AG08396 (cell line): ENCODE measurements at places on chromosomes 5 and 9.

DNA sequence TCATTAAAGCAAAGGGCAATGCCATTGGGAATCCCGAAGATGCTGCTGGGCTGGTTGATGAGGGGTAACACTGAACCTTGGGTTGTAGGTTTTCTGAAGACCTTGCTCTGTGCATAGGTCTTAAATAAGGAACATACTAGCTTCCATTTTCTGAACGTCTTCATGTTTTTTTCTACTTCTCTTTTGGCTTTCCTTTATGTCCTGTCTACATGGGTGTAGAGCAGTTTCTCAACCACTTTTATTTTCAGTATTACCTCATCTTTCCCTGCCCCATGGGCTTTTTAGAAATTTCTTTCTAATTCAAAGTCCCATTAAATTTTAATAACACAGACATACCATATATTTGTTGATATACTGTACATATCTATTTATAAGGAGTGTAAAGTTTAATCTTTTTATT lies at the start of gene IFNA14:
Gene IFNA14 (minus strand): TSS at position 95 of the 400 bp plus-strand sequence. CDS start 70 bp downstream, at position 25.
- no peak for DNase-seq

DNA sequence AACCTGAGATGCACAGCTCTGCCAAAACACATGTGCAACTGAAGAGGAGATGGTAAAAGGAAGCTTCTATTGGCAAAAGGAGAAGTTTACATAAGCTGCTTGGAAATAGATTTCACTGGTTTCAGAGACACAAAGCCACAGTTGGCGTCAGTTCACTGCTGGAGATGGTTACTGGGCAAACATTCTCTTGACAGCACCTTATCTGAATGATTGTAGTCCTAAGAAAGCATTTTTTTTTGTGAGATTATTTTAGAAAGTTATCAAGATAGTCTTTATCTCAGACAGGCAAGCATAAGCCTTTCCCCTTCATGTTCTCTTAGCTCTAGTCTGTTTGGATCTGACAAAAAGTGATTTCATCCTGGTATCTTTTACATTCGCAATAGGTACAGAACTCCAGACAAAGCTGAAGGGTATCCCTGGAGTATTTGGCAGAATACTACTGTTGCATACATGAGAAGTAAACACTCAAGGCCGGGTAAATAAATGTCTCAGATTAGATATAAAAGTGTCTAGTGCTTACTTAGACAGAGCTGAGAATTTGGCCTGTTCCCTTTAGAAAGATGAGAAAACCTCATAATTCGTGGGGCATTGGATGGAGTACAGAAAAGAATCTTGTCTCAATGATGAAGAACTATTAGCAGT lies 1668.0 kb upstream of the NUDT12 start:
- no peak for DNase-seq

GRCh38 chr9:5586391-5586802 lies 42.5 kb upstream of the RIC1 start:
- DNase-seq, result peak; percentile 10

DNA sequence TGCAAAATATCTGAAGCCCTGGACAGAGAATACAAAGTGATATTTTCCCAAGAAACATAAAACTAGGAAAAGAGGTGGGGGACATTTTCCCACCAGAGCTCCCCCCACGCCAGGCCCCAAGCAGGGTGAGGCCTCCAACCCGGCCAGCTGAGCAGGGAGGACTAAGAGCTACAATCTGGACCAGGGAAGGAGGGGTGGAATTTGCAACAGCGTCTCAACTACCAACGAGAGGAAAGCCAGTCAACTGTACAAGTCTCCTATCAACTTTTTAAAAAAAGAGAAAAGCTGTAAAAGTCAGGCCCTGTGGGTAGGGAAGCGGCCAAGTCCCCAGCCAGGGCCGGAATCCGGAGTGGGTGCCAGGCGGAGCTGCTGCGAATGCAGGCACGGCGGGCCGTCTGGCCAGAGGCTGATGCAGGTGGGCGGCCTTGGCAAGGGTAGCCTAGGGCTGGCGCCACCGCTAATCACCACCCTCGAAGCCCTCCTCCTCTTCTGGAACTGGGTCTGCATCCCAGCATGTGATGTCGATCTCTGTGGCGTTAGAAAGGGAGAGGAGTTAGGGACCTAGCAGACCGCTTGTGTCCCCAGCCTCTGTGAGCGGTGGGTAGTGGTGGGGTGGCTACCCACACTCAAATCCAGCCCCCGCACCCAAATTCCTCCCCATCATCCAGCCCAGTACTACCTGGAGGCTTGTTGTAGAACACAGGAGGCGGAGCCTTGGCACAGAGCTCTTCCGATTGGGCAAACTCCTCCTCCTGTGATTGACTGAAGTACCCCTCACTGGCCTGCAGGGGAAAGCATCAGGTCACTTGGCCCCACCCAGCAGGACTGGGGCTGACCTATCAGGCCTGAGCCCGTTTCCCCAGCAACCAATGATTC lies 10.6 kb downstream of the PRR7 start:
- peak; percentile 98 for DNase-seq

DNA sequence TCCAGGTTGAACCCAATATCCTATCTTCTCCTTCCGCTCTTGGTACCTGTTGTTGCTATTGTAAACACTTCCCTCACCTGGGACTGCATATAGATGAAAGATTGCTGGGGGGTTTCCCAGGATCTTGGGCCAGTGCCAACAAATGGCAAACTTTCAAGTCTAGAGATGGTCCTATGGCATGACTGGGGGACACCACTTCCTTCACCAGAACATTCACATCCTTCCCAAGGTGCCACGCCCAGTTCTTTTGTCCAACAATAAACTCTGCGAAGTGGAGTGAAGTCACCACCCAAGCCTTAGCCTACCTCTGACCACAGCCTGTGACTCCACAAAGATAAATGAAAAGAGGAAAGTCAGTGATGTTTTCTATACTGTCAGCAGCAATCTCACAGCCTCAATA lies 34.4 kb downstream of the DOCK8 start:
- no peak for DNase-seq

DNA sequence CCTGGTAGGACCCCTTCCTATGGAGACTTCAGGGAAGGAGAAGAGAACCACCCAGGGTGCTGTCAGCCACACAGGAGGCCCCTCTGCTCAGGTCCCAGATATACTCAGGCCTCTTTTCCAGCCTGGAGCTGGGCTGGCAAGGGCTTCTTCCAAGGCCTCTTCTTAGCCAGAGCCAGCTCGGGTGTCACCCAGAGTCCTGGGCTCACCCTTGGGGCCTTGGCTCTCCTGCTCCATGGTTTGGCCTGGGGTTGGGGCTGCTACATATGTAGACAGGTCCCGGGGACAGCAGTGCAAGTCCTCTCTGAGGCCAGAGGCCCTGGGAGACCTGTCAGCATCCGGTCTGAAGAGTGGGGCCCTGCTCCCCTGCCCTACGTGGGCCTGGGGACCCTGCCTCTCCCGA lies 22.8 kb downstream of the PAEP start:
- no peak for DNase-seq

DNA sequence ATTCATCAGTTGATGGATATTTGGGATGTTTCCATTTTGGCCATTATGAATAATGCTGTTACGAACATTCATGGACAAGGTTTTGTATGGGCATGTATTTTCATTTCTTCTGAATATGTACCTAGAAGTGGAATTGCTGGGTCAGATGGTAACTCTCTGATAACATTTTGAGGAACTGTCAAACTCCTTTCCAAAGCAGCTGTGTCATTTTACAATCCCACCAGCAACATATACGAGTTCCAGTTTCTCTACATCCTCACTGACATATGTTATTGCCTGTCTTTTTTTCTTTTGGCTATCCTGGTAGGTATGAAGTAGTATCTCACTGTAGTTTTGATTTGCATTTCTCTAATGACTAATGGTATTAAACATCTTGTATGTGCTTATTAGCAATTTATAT lies 86.7 kb downstream of the PRKACG start:
- DNase-seq, result no peak

- no peak for DNase-seq
Observed at GRCh38 chr5:159972538-159973362, 36.2 kb upstream of the TTC1 start.

GRCh38 chr9:93184432-93185265 lies 710 bp downstream of the WNK2 start:
- DNase-seq, result peak; percentile 57

GRCh38 chr9:134624621-134625181 lies 16.9 kb upstream of the COL5A1 start:
- DNase-seq, result peak; percentile 90

- no peak for DNase-seq
Observed at GRCh38 chr9:29437526-29437925, 1864.2 kb upstream of the C9orf72 start.

DNA sequence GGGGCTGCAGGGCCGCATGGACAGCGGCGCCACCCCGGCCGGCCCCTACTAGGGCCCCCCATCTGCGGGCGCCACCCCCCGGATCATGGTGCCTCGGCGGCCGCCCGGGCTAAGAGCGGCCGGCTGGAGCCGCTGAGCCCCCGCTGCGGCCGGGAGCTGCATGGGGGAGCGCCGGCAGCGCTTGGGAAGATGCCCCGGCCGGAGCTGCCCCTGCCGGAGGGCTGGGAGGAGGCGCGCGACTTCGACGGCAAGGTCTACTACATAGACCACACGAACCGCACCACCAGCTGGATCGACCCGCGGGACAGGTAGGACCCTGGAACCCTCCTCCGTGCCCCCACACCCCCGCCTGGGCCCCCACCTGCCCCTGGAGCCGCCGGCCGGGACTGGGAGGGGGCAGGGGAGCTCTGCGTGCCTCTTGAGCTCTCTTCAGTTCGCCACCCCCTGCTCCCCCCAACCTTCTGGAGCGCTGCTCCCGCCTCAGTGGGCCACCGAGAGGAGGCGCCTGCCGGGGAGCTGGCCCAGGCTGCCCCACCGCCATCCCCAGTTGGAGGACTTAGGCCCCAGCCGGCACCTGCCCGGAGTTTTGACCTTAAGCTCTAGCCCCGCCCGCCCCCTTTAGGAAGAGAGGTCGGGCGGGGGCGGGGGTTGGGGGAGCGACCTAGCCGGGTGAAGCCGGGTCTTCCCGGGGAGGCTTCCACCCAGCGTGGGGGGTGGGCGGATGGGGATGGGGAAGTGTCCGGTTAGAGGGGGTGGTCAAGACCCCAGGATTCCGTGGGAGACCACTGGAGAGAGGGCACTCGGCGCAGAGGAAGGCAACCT lies 730 bp downstream of the WWC1 start:
- DNase-seq, result peak; percentile 59

DNA sequence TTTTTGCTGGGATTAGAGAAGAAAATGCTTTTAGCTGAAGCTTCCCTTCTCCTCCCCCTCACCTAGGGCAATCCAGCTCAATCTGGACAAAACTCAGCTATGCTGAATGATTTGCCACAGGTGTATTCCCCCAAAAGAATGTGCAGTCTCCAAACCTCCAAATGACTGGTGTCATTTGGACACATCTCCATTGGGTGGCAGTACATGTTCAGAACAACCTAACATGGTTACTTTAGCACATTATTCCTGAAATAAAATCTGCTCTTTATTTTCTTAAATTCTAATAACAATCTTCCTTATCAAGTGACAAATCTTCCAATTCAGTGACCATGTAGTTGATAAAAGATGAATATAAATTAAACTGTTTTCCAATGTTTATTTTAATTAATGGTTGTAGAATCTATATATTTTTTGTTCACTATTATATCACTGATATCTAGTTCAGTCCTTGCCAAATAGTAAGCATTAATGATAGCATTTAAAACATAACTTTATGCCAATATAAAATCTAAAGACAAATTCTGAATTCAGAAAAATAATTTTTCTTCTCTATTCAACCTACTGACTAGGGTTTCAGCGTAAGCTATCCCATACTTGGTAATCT lies 61.3 kb upstream of the MOCS2 start:
- DNase-seq, result peak; percentile 32

GRCh38 chr5:174046558-174046957 lies 1.1 kb downstream of the NSG2 start:
- DNase-seq, result no peak

GRCh38 chr5:173192561-173192960 lies 42.4 kb downstream of the NKX2-5 start:
- no peak for DNase-seq

DNA sequence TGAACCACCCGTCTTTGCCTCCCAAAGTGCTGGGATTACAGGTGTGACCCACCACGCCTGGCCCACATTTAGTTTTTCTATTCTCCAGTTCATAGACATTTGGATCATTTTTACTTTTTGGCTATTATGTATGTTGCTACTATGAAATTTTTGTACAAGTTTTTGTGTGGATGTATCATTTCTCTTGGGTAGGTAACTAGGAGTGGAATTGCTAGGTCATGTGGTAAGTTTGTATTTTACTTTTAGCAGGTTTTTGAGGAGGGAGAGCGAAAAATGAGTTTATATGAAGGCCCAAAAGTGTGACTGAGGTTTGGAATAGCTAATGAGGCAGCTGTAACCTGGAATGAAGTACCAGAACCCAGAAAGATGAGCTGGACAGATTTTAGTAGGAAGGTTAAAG lies 35.2 kb downstream of the ARHGAP26 start:
- no peak for DNase-seq

DNA sequence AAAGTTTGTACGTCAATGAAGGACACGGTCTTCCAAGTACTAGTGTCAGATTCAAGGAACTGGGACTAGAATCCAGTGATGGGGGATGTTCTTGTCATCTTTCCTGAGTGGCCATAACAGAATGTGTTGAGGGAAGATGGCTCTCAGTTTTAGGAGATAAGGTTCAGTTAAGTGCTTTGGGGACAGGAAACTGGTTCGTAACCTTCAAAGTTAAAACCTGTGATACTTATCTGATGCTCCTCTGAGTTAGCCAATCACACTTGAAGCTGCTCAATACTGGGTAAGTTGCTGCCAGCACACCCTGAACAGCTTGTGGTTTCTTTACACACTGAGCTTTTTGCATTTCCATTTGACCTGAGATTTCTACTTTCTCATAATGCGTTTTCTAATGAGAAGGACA lies 64.4 kb downstream of the PIK3R1 start:
- DNase-seq, result no peak

GRCh38 chr9:113150670-113151611 lies at the start of gene SLC31A2:
TSS of gene SLC31A2 (plus strand) at chr9:113151007. CDS start at chr9:113151075, 68 bp downstream.
- DNase-seq, result peak; percentile 95

- DNase-seq, result no peak
Observed at GRCh38 chr9:92425474-92425873, 1.2 kb upstream of the OMD start.

DNA sequence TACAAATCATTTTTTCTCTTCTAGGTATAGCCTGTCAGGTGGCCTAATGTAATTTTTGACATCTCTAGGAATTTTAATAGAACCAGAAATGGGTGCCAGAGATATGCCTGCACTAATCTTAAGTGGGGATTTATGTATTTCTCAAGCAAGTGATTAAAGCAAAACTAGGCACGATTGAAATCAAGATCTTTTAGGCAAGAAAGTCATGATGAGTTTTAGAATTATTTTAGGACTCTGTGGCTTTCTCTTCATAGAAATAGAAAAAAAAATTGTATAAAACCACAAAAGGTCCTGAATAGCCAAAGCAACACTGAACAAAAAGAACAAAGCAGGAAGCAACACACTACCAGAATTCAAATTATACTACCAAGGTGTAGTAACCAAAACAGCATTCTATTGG lies 952 bp upstream of the AMACR start:
- DNase-seq, result no peak
